ENCODE measurements at places on chromosomes 5 and 9. TPM values are rescaled to one million over a fixed set of nuclear protein-coding genes. Genes with fewer than 3 reads are reported as not detected.

CDH10 gene
- 50.1 TPM for total RNA-seq

DNA sequence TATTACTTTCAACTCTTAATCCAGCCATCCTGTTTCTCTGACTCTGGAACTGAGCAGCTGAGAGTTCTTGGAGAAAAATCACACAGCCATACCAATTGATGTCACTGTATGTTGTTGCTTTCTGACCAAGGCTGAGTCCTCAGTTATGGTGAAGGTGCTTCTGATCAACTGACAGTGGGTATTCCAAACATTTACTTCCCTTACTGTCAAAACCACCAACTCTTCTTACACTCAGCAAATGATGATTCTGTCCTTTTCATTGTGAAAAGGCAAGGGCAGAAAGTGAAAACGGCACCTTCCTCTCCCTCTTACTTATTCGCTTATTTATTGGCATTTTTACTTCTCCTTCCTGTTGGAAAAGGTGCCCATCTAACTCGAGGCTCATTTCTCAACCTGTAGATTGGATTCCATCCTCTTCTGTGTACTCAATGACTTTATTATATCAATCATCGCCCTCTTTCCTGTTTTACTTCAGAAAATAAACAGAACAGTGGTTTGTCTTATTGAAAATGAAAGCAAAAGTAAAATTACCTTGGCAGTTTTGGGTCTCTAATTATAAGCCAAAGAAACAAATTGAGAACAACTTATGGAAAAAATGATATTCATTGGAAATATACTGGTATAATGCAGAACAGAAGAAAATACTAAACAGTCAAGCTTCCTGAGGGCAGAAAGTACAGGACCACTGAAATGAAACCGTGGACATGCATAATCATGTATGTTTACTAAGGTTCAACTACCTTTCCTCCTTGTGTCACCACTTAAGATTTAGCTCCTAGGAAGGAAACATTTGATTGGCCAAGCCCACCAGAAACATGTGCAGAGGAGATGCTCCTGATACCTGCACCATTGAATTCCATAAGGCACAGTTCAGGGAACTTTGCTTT lies 104.5 kb upstream of the CHD1 start:
- no peak for DNase-seq

TMC1 gene
- 0.78 TPM for total RNA-seq

- no peak for DNase-seq
Measured at GRCh38 chr9:20981486-20981885, 50.0 kb downstream of the HACD4 start.

DNA sequence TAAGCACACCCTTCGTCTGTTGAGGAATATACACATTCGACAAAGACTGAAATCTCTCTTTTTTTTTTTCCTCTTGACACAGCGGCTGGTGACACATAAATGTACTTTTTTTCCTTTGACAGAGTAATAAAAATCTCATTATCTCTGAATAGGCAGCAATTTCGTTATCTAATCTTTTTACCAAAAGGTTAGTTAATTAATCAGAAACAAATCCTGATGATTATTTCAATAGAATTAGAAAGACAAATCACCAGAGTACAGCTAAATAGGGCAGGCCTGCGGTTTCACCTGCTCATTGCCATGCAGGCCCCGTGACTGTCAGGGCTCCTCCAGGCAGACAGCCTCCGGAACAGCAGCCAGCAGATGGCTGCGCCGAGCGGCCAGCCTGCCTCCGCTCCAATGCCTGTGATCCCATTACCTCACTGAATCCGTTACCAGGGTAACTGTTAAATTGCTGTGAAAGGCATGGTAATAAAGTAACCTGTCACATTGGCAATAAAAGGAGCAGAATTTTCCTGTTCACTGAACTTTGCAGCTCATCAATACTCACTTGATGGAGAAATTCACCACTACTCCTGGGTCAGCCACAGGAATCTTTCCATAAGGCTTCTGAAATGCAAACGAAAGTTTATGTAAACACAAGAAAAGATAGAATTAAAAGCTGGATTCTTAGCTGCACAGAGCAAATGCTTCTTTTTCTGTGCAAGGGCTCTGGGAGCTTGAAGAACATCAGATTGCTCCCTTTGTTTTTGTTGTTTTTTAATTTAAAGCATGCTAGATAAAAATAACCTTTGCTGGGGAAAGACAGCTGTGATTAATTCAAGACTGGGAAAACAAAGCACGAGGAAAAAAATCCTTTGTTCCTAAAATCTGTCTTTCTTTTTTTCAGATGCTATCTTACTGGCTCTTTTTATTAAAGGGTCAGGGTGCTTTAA lies 666.4 kb upstream of the ZNF608 start:
- peak; percentile 89 for DNase-seq

- no peak for DNase-seq
Measured at GRCh38 chr5:54852007-54852406, 133.4 kb downstream of the ESM1 start.

GTF2H2C gene
- total RNA-seq = 58.8 TPM

GRCh38 chr5:59460368-59461153 lies 433.0 kb downstream of the PDE4D start:
- DNase-seq = peak; percentile 17

DNA sequence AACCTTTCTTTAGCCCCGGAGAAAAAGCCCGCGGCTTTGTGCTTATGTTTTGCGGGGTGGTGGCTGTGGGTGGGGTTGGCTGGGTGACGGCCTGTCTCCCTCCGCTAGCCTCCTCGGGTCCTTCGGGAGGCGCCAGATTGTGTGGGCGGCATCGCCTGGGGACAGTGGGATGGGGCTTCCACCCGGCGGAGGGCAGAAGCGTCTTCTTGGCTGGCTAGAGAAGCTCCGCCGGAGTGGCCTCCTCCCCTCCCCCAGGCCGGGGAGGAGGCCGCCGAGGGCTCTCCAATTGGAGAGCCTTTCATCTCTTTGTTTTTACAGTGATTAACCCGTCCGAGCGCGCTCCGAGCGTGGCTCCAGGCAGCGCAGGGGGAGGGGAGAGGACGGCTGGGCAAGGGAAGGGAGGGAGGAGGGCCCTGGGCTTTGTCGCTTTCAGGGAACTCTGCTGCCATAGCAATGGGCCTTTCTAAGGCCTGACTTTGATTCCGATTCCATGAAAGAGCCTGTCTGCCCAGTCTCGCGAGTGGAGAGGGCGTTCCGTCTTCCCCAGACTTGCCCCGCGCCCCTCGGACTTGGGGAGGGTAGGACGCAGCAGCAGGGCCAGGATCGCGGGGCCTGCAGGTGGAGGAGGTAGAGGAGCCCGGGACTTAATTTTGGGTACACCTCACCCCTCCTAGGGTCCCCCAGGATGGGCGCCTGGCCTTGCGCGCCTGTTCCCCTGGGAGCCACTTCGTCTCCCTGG lies 36.7 kb upstream of the TIFAB start:
- peak; percentile 21 for DNase-seq

DNA sequence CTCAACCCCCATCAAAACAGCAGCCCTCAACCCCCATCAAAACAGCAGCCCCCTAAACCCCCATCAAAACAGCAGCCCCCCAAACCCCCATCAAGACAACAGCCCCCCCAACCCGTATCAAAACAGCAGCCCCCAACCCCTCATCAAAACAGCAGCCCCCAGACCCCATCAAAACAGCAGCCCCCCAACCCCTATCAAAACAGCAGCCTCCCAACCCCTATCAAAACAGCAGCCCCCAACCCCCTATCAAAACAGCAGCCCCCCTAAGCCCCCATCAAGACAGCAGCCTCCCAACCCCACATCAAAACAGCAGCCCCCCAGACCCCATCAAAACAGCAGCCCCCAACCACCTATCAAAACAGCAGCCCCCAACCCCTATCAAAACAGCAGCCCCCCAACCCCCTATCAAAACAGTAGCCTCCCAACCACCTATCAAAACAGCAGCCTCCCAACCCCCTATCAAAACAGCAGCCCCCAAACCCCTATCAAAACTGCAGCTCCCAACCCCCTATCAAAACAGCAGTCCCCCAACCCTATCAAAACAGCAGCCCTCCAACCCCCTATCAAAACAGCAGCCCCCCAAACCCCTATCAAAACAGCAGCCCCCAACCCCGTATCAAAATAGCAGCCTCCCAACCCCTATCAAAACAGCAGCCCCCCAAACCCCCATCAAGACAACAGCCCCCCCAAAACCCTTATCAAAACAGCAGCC lies 1.2 kb downstream of the TPPP start:
- DNase-seq = no peak

- no peak for DNase-seq
Measured at GRCh38 chr5:143337946-143338345, 65.5 kb downstream of the NR3C1 start.

- DNase-seq = no peak
Measured at GRCh38 chr9:133732639-133733408, 5.3 kb downstream of the SARDH start.

GRCh38 chr9:20144197-20144596 lies 355.4 kb upstream of the SLC24A2 start:
- DNase-seq = no peak

- DNase-seq = no peak
Measured at GRCh38 chr5:122151640-122152039, 22.3 kb downstream of the ZNF474 start.

DNA sequence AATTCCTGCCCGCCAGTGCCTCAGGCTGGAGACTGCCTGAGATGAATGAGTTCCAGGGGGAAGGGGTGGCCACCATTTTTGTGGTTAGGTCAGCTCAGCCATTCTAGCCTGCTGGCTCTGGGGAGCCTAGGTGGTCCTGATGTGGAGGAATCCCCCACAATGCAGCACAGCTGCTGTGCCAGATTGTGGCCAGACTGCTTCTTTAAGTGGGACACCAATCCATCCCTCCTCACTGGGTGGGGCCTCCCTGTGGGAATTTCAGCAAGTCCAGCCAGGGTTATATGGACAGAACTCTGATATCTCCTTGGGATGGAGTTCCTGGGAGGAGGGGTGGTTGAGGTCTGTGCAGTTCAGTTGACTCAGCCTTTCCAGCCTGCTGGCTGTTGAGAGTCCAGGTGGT lies 51.2 kb upstream of the DAP start:
- DNase-seq = no peak

DNA sequence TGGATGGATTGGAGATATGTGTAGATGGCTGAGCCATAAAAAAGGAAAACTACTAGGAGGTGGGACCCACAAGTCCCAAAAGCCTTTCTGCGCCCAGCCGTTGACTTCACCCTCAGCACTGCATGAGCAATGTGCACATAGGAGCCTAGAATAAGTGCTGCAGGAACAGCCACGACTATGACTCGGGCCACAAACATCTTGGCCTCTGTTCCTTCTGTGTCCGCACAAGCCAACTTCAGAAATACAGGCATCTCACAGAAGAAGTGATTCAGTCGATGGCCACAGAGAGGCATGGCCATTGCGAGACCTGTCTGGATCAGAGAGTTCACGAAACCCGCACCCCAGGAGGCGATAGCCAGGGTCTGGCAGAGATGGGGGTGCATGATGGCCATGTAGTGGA lies 587 bp downstream of the OR2Y1 start:
- DNase-seq = no peak

- DNase-seq = no peak
Measured at GRCh38 chr9:110809038-110809595, 140.5 kb downstream of the MUSK start.

DNA sequence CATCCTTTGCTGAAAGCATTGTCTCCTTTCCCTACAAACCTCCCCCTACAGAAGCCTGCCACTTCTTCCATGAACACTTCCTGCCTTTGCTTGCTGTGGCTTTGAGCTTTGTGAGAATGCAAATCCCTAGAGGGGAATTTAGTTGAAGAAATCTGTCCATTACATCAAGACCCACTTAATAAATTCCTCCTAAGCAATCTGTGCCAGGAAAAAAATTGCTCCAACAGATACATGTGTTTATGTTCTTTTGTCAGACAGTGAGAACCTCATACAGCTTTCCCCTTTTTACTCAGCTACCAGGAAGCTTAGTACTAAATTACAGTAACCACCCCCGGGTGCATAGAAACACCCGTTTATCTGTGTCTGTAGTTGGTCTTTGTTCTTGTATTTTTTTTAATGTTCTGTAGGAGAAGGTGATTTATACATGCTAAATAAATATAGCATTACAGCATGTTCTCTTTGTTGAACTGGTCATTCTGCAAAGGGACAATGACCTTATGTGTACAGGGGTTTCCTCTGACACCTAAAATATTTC lies 43.9 kb downstream of the SH3TC2 start:
- no peak for DNase-seq

GRCh38 chr9:33273266-33273971 lies 8.6 kb downstream of the CHMP5 start:
- no peak for DNase-seq

- DNase-seq = no peak
Measured at GRCh38 chr9:116232424-116233159, 79.0 kb downstream of the PAPPA start.

TMEM252 gene
- total RNA-seq = not detected

GHR gene
- 1.2 TPM for total RNA-seq

DNA sequence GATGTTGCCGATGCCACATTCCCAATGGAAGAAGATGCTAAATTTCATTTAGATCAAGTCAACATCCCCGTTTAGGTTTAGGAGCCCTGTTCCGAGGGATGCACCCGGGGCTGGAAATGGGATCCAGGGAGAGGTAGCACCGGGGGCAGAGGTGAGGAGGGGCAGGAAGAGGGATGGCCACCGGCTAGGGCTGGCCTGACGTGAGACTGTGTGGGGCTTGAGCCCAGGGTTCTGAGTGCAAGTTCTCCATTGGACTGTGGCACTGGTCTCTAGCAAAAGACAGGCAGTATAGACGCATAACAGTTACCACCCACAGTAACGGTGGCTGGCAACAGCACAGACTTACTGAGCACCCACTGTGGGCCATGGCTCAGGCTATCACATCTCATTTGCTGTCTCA lies 209.0 kb upstream of the MVB12B start:
- no peak for DNase-seq
